ENCODE measurements at places on chromosomes 4 and X.
A peak's percentile ranks its signal among the peaks of the same experiment; 100 is the strongest.

GRCh38 chr4:16597845-16598596 lies 300.4 kb downstream of the LDB2 start:
- peak; percentile 32 for DNase-seq

DNA sequence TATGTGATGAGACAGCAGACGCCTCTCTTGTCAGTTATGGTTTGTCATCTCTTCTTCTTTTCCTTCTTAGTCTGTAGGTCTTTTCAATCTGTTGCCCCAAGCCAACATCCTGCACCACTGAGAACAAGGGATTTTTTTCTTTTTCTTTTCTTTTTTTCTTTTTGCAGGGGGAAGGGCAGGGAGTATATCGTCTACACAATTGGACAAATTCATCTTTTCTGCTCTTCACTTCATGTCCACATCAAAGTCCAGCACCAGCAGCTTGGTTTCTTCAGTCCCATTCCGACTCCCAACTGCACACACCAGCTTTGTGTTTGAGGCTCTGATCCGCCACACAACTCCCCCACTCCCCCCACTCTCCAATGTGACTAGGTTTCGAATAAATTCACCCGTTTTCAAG lies 213.2 kb downstream of the FBXW7 start:
- DNase-seq, result no peak

DNA sequence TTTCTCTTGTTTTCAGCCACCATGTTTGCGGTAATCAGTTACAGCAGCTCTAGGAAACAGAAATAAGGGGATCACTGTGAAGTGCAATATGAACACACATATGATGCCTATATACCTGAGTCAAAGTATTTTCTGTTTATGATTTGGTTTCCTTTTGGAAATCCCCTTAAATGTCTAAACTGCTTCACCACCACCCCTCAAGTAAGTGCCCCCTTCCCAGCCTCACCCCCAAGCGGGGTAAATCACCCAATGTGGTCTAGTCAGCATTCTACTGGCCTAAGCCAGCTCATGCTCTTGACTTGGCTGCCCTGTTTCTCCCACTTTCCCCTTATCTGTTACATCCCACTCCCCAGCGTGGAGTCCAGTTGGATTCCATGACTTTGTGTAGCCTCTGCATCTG lies 176.5 kb downstream of the QDPR start:
- no peak for DNase-seq

DNA sequence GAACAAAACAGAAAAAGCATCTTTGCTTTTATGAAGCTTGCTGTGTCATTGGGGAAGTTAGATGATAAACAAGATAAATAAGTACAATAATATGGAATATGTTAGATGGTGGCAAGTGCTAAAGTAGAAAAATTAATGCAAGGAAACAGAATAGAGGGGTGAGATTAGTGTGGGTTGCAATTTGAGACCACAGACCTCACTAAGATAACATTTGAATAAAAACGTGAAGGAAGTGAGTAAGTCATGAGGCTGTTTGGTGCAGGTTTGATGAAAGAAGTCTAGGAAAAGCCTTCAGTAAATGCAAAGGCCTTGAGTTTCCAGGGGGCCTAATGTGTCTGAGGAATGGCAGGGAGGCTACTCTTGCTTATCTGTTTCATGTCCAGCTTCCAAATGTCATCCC lies 102.5 kb downstream of the CFAP299 start:
- DNase-seq, result no peak

DNA sequence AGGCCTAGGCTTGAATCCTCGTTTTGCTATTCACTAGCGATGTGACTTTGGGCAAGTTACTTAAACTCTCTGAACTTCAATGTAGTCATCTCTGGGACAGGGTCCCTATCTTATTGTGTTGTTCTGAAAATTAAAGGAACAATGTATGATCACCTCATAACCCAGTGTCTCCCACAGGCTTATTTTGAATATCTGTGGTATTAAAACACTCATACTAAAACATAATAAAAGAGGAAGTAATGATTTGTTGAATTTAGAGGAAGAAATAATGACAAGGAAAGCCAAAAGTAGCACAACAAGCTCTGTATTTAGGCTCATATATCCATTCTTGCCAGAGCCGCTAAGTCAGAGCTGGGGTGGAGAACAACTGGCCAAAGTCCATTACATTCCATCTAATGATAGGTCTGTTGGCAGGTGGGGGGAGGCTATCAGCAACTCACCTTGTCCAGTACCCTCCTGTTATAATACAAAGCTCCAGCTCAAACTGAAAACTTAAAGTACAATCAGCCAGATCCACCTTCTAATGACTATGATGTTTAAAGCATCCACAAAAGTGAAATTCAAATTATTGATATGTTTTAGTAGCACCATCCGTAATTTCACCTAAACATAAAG lies 64.5 kb upstream of the LSM6 start:
- no peak for DNase-seq

DNA sequence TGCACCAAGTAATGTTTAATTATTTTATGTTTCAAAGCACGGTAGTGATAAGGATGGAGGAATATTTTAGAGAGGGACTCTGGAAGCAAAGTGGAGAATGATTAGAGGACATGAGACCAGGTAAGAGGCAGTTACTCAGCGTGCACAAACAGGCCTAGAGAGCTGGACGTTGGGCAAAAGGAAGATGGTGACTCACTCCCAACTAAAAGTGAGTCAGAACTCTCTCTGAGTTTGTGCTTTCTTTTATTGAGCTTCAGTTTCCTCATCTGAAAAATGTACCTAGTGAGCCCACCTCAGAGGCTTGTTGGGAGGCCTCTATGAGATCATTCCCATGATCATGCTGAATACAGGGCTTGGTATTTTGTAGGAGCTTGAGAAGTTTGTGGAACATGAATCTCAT lies 1.6 kb upstream of the ZC4H2 start:
- no peak for DNase-seq

DNA sequence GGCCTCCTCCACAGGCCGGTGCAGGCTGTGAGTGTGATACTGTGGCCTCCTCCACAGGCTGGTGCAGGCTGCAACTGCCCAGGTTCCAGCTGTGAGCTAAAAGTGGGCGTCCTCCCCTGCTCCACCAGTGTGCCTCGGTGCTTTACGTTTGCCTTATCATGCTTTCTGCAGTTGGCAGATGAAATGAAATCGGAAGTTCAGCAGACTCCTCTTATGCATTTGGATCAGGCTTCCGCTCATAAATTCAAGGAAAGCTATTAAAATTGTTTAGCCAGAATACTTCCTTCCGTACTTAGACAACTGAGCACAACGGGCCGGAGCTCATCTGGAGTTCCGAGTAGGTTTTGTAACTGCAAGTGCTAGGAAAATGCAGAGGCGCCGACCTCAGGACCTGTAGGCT lies 12.0 kb downstream of the CYP4V2 start:
- no peak for DNase-seq

DNA sequence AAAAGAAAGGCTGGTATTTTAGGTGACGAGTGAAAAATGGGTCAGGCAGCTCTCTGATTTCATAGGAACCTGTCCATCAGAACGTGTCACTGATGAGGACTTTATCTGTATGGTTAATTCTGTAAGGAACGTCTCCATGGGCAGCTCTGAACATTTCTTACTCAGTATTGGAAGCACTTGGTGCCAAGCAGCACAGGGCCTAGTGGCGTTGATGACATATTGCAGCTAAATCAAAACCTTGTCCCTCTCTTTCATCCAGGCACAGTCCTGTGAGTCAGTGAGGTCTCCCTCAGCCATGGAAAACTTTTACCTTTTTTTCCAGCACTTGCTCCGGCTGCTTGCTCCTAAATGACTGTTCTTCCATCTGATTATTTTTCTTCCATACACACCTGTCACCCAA lies 301.9 kb downstream of the DHX15 start:
- DNase-seq, result no peak

- DNase-seq, result no peak
Measured at GRCh38 chr4:120733968-120734367, 188.6 kb downstream of the PRDM5 start.

DNA sequence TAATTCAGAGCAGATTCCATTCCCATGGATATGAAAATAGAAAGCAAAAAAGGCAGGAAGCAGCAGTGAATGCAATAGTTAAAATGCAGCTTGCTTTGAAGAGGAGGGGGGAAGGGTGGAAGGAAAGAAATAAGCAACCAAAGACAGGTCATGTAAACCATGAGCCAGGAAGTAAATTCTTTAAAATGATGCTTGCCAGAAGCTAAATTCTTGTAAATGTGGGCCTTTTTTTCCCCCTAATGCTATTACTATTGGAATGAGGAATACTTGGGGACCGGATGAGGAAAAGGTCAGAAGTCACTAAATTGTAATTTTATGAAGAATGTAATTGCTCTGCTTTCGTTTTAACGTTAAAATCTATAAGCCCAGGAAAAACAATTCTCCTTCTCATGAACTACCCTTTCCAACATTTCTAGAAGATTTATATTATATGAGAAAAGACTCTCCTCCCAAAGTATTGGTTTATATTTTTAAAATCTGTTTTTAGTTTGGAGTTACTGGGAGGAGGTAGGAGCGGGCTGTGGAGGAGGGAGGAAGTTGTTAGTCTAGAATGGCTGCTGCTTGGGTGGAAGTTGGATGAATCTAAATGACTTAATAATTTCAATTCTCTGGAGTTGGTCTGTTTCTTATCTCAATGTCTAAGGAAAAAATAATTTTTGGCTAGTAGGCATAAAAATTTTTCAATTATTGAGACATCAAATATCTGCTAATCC lies 77.6 kb upstream of the PCDH18 start:
- peak; percentile 53 for DNase-seq

GRCh38 chr4:82803746-82804145 lies 5.2 kb upstream of the SCD5 start:
- DNase-seq, result no peak

DNA sequence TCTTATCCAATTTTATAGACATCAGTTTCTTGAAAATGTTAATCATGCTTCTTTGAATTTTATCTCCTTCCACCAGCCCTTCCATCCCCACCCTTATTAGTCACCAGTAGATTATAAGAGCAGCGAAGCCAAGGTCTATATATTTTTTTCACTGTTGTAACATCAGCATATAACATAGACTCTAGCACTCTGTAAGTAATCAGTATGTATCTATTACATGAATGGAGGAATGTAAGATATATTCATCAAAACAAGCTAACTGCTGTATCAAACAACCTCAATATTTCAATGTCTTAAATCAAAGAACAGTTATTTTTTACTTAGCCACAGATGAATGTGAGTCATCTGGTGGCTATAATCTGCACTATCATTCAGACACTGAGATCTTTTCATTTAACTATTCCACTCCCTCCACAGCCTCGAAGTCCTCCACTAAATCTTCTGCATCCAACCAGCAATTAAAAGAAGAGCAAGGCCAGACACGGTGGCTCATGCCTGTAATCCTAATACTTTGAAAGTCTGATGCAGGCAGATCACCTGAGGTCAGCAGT lies 178.9 kb downstream of the CENPC start:
- no peak for DNase-seq
